ENCODE measurements at places on chromosomes 12 and 14. TPM values are rescaled to one million over a fixed set of nuclear protein-coding genes. Genes with fewer than 3 reads are reported as not detected.

Gene PAX9
- not detected for total RNA-seq

Gene MYL2
- total RNA-seq = 92.7 TPM

Gene WDR89
- 8.6 TPM for total RNA-seq

Gene ATXN2
- 54.0 TPM for total RNA-seq

Gene SYT1
- total RNA-seq = 0.68 TPM

Gene HIP1R
- 24.9 TPM for total RNA-seq

Gene HOTAIR
- total RNA-seq = not detected

Gene TAS2R46
- 0.81 TPM for total RNA-seq

Gene PZP
- total RNA-seq = 0.42 TPM

Gene TAS2R7
- total RNA-seq = not detected

Gene KERA
- not detected for total RNA-seq

Gene PPP1R3E
- 8.3 TPM for total RNA-seq

Gene FANCM
- total RNA-seq = 3.1 TPM

Gene RNF212B
- not detected for total RNA-seq

Gene PMEL
- 0.81 TPM for total RNA-seq

Gene MSI1
- 7.8 TPM for total RNA-seq

Gene GPR84
- total RNA-seq = 0.29 TPM

Gene NKX2-8
- total RNA-seq = not detected

Gene TEAD4
- total RNA-seq = 31.2 TPM

Gene SYNE2
- 96.3 TPM for total RNA-seq

Gene ST8SIA1
- 6.9 TPM for total RNA-seq

Gene MGP
- 1,325 TPM for total RNA-seq

Gene ZBTB1
- total RNA-seq = 23.2 TPM

Gene SMOC1
- total RNA-seq = 5.4 TPM

Gene PTPN6
- total RNA-seq = 18.9 TPM

Gene IFNG
- total RNA-seq = not detected

Gene ASB8
- 47.3 TPM for total RNA-seq

Gene RPL10L
- not detected for total RNA-seq

Gene BTBD7
- 25.1 TPM for total RNA-seq

Gene ASCL1
- total RNA-seq = not detected

Gene MTRFR
- 8.1 TPM for total RNA-seq

Gene ATF7IP
- 55.0 TPM for total RNA-seq

Gene RNASE2
- total RNA-seq = 1.6 TPM

Gene KRT74
- total RNA-seq = not detected

Gene RILPL1
- 98.0 TPM for total RNA-seq

Gene ADAM20
- 0.53 TPM for total RNA-seq

Gene EML5
- total RNA-seq = 0.56 TPM

Gene ARG2
- total RNA-seq = 0.38 TPM

Gene PRIMA1
- 3.9 TPM for total RNA-seq

Gene KRT81
- total RNA-seq = not detected

Gene CAPZA3
- total RNA-seq = not detected

Gene GPD1
- 150 TPM for total RNA-seq

Gene TMEM119
- total RNA-seq = 4.3 TPM

Gene AACS
- 17.5 TPM for total RNA-seq

Gene DEGS2
- not detected for total RNA-seq

Gene GNG2
- total RNA-seq = 25.6 TPM

Gene CLEC6A
- total RNA-seq = not detected

Gene NGDN
- total RNA-seq = 23.6 TPM

Gene BTG1
- total RNA-seq = 152 TPM

Gene ABCB9
- 5.8 TPM for total RNA-seq

Gene SNAPC1
- 6.8 TPM for total RNA-seq

Gene MYO1H
- total RNA-seq = 2.0 TPM

Gene FSCB
- not detected for total RNA-seq

Gene PTPN21
- 33.5 TPM for total RNA-seq

Gene DACT1
- total RNA-seq = 10.3 TPM

Gene KRT6C
- not detected for total RNA-seq
